ENCODE measurements at places on chromosomes 16 and 17. TPM values are rescaled to one million over a fixed set of nuclear protein-coding genes. Genes with fewer than 3 reads are reported as not detected.

GPRC5C gene
- 2.0 TPM for total RNA-seq

EFCAB5 gene
- 0.81 TPM for total RNA-seq

MMP28 gene
- total RNA-seq = not detected

RHBDL3 gene
- 0.11 TPM for total RNA-seq

CCL17 gene
- total RNA-seq = 2.9 TPM

CX3CL1 gene
- 0.09 TPM for total RNA-seq
